ENCODE measurements at places on chromosomes 4 and X. TPM values are rescaled to one million over a fixed set of nuclear protein-coding genes. Genes with fewer than 3 reads are reported as not detected.

DNA sequence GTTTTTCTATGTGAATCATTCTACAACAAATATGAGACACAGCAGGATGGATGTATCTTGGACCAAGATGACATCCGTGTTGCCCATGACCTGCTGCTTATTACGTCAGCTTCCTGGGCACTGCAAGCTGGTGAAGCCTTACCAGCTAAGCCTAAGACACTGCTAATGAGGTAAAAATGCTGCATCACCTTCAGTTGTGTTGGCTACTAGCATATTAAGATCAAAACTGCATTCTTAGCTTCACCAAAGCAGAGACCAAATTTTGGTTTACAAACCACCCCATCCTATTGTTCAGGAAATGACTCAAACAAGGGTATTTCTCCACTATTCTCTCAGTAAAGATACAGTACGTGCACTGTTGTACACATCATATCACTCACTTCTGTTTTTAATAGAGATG is 50.3 kb downstream of the MAML3 start:
- no peak for DNase-seq

DNA sequence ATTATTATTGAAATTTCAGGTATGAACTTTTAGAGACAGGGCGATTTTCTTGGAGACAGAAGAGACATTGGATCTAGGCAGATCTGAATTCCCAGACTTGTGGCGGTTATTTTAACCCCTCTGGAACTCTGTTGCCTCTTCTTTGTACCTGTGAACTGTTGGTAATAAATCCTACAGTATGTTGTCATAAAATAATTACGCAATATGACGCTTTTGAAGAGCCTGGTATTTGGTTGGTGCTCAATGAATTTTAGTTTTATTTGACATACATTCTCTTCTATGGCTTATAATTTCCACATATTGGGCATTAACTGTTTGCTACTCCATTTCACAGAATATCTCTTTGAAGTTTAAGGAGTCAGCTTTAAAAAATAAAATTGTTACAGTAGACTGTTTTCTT is 1496.1 kb upstream of the IGFBP7 start:
- DNase-seq = no peak

GRCh38 chrX:154714925-154715324 is 36.0 kb downstream of the GAB3 start:
- DNase-seq = no peak

DNA sequence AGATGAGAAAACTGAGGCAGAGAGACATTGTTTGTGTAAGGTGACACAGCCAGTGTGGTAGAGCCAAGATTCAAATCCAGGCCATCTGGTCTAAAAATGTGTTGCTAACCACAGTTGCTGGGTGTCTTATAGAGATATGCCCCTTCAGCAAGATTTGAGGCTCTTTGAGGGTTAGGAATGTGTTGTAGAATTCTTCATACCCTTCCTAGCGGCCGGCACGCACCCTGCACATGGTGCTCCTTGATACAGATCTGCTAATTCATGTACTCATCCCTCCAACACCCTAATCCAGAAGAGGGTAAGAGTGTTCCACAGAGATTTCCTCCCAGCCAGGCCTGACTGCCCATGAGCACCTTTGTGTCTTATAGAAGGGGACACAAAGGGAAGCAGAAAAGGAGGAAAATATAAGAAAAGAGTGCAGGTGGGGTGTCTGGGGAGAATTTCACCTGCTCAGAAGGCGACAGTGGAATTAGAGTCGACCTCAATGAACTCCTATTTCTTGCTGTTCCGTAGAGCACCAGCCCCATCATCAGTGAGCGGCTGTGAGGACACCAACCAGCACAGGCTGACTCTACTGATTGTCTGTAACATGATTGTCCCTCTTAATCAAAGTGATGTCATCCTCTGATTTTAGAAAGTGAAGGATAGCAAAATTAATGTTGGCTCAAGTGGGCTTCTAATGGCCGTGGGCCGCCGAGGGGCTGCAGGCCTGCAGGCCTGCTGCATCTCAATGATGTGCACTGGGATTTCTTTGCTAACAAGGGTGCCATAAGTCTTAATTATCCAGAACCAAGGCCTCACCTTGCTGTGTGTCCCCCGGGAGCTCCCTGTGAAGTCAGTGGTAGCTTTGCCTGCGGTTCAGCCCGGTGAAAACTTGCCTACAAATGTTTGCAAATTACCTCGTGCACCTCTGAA is 24.2 kb upstream of the SMIM20 start:
- DNase-seq = no peak

GRCh38 chr4:56374956-56375355 is 12.3 kb downstream of the AASDH start:
- no peak for DNase-seq

GRCh38 chr4:152679414-152680281 is at the start of gene TMEM154:
Gene TMEM154 (minus strand): TSS chr4:152679997. CDS start chr4:152679933, 64 bp downstream.
- DNase-seq = no peak

- DNase-seq = no peak
These were observed 39.3 kb upstream of the RPL34 start for GRCh38 chr4:108581083-108581482.

GRCh38 chrX:57596109-57596508 is 4.3 kb downstream of the ZXDB start:
- no peak for DNase-seq

- DNase-seq = no peak
These were observed 58.9 kb upstream of the NXF3 start for GRCh38 chrX:103151799-103152198.

- DNase-seq = no peak
These were observed 443.4 kb downstream of the BCOR start for GRCh38 chrX:39654183-39654925.

- DNase-seq = no peak
These were observed 27.3 kb downstream of the PITX2 start for GRCh38 chr4:110595583-110595982.

DNA sequence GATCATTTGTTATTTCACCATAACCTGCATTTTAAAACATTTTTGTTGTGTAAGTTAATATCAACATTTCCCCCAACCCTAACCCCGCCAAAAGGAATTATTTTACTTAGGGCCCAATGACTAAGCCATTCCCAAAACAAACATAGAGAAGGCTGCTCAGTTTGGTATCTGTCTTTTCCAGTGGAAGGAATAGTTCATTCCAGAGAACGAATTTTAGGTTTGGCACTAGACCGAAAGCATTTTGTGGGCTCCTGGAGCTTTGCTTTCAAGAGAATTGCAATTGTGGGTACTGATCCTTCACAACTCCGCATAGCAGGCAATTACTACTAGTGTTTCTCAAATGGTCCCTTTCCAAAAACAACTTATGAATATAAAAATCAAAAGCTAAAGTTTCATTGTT is 226.7 kb upstream of the MAD2L1 start:
- DNase-seq = no peak

LRIT3 gene
- 0.13 TPM for total RNA-seq

ZMAT1 gene
- 4.9 TPM for total RNA-seq

CENPI gene
- total RNA-seq = 5.5 TPM

POU3F4 gene
- total RNA-seq = not detected

PPP4R3C gene
- not detected for total RNA-seq

ZCCHC18 gene
- total RNA-seq = 5.2 TPM

CCDC110 gene
- 0.76 TPM for total RNA-seq

CXCL9 gene
- not detected for total RNA-seq

HOPX gene
- total RNA-seq = not detected

SRPX2 gene
- total RNA-seq = 42.8 TPM

CA5B gene
- total RNA-seq = 10.7 TPM

All from osteocyte (in vitro differentiated cells).